ENCODE measurements at places on chromosomes 13 and 19.

DNA sequence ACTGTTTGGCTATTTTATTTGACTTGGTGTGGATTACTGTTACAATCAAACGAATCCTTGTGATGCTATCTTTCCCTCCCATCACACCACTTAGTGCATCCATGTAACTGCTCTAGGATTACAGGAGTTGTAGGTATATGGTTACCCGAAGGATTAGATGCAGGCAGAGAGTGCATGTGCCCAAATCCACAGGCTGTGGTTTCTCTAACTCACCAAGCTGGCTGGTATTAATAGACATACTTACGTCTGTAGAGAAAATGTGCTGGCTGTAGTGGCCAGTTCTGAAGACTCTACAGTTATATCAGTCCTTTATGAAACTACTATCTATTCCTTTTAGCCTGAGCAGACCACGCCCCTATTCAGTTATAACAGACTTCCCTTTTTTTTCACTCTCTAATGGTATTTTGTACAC lies 1.1 kb upstream of the HMGB1 start:
- peak overlapping the region; percentile 100 for H3K27ac ChIP-seq
- H3K4me3 ChIP-seq: peak overlapping the region; percentile 94
- no peak for DNase-seq
- peaks cover 22% of the 10 kb centered on the region for H3K36me3 ChIP-seq

GRCh38 chr19:28307963-28308362 lies 905.0 kb downstream of the UQCRFS1 start:
- no peaks in the 10 kb centered on the region for H3K4me1 ChIP-seq
- no peak overlapping the region for H3K27ac ChIP-seq
- no peaks in the 10 kb centered on the region for H3K36me3 ChIP-seq

DNA sequence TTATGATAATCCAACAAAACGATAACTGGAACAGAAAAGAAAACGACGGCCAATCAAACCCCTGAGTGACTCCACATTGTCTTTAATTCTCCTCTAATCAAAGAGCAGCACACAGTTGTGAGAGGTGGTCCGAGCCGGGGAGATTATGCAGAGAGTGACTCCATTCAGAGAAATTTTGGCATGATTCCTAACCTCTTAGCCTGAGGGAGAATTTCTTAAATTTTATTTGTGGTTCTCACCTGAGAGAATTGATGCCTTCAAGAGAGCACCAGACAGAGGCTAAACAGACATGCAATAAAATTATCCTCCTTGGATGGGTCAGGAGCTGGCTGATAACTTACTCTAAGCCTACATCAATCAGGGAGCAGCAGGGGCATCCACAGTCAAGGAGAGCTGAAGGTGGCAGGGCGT lies 310.0 kb upstream of the KLF12 start:
- no peaks in the 10 kb centered on the region for H3K4me1 ChIP-seq
- H3K36me3 ChIP-seq: no peaks in the 10 kb centered on the region
- no peak overlapping the region for H3K4me3 ChIP-seq
- H3K27me3 ChIP-seq: no peaks in the 10 kb centered on the region

DNA sequence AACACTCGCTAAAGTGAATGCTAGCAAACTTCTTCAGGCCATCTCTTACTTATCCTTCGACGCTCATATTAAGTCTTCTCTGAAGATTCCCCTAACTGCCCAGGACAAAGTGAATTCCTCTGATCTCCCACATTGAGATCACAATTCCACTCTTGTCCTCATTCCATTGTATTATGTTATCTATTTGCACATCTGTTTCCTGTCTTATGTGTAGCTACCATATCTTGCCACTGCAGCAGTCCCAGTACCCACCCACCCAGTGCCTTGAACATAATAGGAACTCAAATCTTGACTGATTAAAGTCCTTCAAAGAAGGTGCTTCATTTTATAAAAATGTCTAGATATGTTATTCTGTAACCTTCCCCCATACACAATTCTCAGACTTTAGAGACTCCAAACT lies 702.3 kb downstream of the DIAPH3 start:
- DNase-seq: no peak
- no peak overlapping the region for H3K27ac ChIP-seq
- peaks cover 3% of the 10 kb centered on the region for H3K27me3 ChIP-seq
- no peaks in the 10 kb centered on the region for H3K4me1 ChIP-seq
- H3K4me3 ChIP-seq: no peak overlapping the region

DNA sequence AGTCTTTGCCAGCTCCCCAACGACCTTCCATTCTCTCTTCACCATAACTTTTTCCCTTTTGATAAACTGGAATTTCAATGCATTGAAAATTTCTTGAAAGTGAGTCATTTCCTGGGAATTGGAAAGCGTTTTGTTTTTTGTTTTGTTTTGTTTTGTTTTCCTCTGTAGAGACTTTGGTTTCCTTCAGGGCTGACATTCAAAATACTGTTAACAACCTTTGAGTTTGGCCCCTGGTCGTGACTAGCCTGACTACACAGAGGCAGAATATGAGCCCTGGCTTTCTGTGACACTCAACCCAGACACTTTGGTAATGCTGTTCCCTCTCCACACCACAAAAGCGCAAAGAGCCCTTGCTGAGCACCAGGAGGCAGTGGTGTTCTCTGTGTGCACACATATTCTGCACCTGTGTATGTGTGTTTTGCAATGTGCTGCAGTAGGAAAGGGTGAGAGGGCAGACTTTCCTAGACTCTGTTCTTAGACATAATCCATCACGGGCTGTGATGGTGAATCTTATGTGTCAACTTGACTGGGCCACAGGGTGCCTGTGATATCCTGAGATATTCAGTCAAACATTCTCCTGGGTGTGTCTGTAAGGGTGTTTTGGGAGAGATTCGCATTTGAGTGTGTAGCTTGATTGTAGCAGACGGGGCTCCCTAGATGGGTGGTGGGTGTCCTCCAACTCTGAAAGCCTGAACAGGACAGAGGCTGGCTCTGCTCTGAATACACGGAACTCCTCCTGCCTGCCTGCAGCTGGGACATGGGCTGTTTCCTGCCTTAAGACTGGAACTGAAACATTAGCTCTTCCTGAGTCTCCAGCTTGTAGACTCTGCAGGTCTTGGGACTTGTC lies 29.5 kb upstream of the ANKRD10 start:
- H3K36me3 ChIP-seq: peaks cover 4% of the 10 kb centered on the region
- DNase-seq: peak; percentile 53
- peak overlapping the region; percentile 87 for H3K27ac ChIP-seq
- H3K27me3 ChIP-seq: no peaks in the 10 kb centered on the region

GRCh38 chr13:28161370-28161769 lies 23.0 kb downstream of the PAN3 start:
- no peak for DNase-seq
- no peaks in the 10 kb centered on the region for H3K27me3 ChIP-seq
- H3K4me3 ChIP-seq: no peak overlapping the region
- H3K4me1 ChIP-seq: peaks cover 4% of the 10 kb centered on the region
- H3K27ac ChIP-seq: no peak overlapping the region

GRCh38 chr13:113794764-113795173 lies 35.7 kb downstream of the TMEM255B start:
- H3K4me1 ChIP-seq: no peaks in the 10 kb centered on the region
- no peak overlapping the region for H3K4me3 ChIP-seq
- no peaks in the 10 kb centered on the region for H3K27me3 ChIP-seq
- H3K36me3 ChIP-seq: no peaks in the 10 kb centered on the region
- H3K27ac ChIP-seq: no peak overlapping the region

DNA sequence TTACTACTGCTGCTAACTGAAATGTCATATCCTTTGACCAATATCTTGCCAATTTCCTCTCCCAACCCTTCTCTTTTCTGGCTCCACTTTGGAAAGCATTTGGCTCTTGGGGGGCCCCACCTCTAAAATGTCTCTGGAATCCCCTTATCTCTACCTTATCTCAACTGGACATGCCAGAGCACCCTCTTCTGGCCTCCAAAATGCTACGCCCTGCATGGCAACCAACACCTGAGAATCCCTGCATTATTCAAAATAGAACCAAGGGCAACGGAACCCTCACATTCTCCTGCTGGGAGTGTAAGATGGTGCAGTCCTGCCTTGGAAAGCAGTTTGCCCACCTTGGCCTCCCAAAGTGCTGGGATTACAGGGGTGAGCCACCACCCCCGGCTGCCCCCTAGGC lies 35.3 kb downstream of the CERS4 start:
- H3K27ac ChIP-seq: no peak overlapping the region
- H3K27me3 ChIP-seq: no peaks in the 10 kb centered on the region
- peaks cover 9% of the 10 kb centered on the region for H3K4me1 ChIP-seq

- peak overlapping the region; percentile 91 for H3K27ac ChIP-seq
- peak overlapping the region; percentile 98 for H3K4me3 ChIP-seq
- peaks cover 6% of the 10 kb centered on the region for H3K36me3 ChIP-seq
- peak; percentile 25 for DNase-seq
- H3K4me1 ChIP-seq: peaks cover 25% of the 10 kb centered on the region
Observed at GRCh38 chr19:4722671-4723594, 709 bp downstream of the DPP9 start.

GRCh38 chr19:41399091-41399490 lies 1.5 kb downstream of the BCKDHA start:
- H3K4me1 ChIP-seq: peaks cover 28% of the 10 kb centered on the region
- H3K27ac ChIP-seq: peak overlapping the region; percentile 67
- H3K4me3 ChIP-seq: peak overlapping the region; percentile 97
- H3K36me3 ChIP-seq: peaks cover 3% of the 10 kb centered on the region
- no peaks in the 10 kb centered on the region for H3K27me3 ChIP-seq
- no peak for DNase-seq

- peaks cover 45% of the 10 kb centered on the region for H3K27me3 ChIP-seq
- no peak overlapping the region for H3K27ac ChIP-seq
- peaks cover 3% of the 10 kb centered on the region for H3K36me3 ChIP-seq
Observed at GRCh38 chr13:26050568-26051230, 1.1 kb downstream of the SHISA2 start.

DNA sequence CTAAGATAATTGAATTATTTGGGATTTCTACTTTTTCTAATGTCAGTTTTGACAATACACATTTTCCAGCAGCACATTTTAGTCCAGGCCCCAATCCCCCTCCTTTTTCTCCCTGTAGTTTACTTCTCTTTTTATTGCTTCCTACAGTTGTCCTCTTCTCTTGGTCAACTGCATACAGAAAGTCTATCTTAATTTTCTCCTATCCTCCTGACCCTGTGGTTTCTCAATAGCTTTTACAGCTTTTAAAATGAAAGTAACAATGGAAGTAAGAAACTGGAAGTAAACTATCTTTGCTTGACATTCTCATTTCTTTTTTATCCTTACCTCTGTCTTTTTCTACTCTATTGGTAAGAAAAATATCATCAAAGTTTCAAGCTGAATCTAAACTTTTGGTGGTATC lies 106.5 kb upstream of the OXGR1 start:
- no peak overlapping the region for H3K4me3 ChIP-seq
- DNase-seq: no peak
- H3K27me3 ChIP-seq: peaks cover 2% of the 10 kb centered on the region
- no peaks in the 10 kb centered on the region for H3K4me1 ChIP-seq
- no peaks in the 10 kb centered on the region for H3K36me3 ChIP-seq
- H3K27ac ChIP-seq: no peak overlapping the region

GRCh38 chr19:18503971-18504885 lies 17.6 kb downstream of the ELL start:
- H3K4me1 ChIP-seq: peaks cover 66% of the 10 kb centered on the region
- H3K4me3 ChIP-seq: no peak overlapping the region
- H3K27ac ChIP-seq: no peak overlapping the region
- DNase-seq: no peak

DNA sequence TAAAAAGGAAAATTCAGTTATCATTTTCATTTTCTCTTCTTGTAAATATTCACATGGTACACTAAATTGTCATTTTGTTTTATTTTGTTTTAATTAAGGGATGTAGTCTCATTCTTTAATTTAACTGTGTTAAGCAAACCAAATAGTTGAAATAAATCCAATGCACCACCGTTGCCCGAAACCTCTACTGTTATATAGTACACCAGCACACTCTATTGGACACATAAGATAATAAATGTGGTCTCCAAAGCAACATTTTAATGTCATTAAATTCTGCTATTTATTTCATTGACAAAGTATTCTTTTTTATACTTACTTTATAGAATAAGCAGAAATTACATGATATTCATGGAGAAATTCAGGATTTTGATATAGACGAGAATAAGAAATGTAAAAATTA lies 156.4 kb upstream of the FREM2 start:
- no peak overlapping the region for H3K27ac ChIP-seq
- H3K4me1 ChIP-seq: no peaks in the 10 kb centered on the region
- no peak overlapping the region for H3K4me3 ChIP-seq

DNA sequence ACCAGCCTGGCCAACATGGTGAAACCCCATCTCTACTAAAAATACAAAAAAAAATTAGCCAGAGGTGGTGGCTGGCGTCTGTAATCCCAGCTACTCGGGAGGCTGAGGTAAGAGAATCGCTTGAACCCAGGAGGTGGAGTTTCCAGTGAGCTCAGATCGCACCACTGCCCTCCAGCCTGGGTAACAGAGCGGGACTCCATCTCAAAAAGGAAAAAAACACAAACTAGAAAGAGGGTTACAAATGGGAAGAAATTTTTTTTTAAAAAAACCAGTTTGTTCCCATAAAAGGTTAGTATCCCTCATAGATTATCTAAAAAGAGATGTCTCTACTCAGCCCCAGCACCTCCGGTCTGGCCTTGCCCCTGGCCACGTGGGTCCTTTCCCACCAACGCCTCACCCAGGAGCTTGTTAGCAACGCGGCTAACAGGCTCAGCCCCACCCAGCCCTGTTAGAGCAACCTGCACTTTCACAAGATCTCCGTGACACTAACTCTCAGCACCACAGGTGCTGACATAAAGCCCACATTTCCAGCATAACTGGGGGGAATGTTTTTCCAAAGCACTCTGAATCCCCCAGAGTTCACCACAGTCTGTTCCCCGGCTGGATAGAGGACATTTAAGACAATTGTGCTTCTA lies 4.3 kb downstream of the DMKN start:
- H3K27me3 ChIP-seq: peaks cover 47% of the 10 kb centered on the region
- H3K27ac ChIP-seq: no peak overlapping the region
- peaks cover 6% of the 10 kb centered on the region for H3K4me1 ChIP-seq
- peak overlapping the region; percentile 30 for H3K4me3 ChIP-seq

- H3K36me3 ChIP-seq: peaks cover 7% of the 10 kb centered on the region
- H3K27ac ChIP-seq: peak overlapping the region; percentile 81
- peaks cover 25% of the 10 kb centered on the region for H3K4me1 ChIP-seq
- peak overlapping the region; percentile 88 for H3K4me3 ChIP-seq
- H3K27me3 ChIP-seq: no peaks in the 10 kb centered on the region
- DNase-seq: peak; percentile 81
Observed at GRCh38 chr19:45645631-45646344, 6.6 kb upstream of the EML2 start.

DNA sequence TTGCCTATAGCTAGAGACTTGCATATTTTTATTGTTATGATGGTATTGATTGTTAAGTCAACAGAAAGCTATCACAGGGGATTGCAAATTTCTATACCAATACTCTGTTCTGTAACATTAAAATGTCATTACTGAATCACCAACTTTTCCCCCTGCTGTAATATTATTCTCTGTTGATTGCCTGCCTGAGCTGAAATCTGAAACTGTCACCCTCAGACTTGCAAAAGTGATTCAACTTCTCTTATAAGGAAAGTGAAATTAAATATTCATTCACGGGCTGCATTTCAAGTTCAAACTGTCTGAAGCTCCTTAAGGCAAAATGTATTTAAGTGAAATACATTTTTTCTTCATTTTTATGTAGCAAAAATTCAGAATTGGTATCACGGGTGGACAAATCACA lies 723.2 kb downstream of the PCDH9 start:
- DNase-seq: no peak
- H3K36me3 ChIP-seq: no peaks in the 10 kb centered on the region
- no peaks in the 10 kb centered on the region for H3K27me3 ChIP-seq
- H3K4me3 ChIP-seq: no peak overlapping the region
- no peak overlapping the region for H3K27ac ChIP-seq
- no peaks in the 10 kb centered on the region for H3K4me1 ChIP-seq
